Left ventricle myocardium inferior (tissue), 1 donor: ENCODE measurements at places on chromosomes 1 and 21. TPM values are rescaled to one million over a fixed set of nuclear protein-coding genes. Genes with fewer than 3 reads are reported as not detected.

Gene BOLA1
- total RNA-seq = 19.4 TPM

Gene TRIM67
- 0.08 TPM for total RNA-seq

Gene INSRR
- total RNA-seq = 0.41 TPM

Gene RYR2
- total RNA-seq = 783 TPM

Gene GNB1
- total RNA-seq = 158 TPM

Gene ICOSLG
- 4.7 TPM for total RNA-seq

Gene KRTAP19-3
- not detected for total RNA-seq

Gene KCNH1
- not detected for total RNA-seq

Gene SLC44A5
- 0.58 TPM for total RNA-seq

Gene FAM72C
- not detected for total RNA-seq

Gene DNASE2B
- not detected for total RNA-seq

Gene PRAMEF25
- not detected for total RNA-seq

Gene TDRD10
- total RNA-seq = 2.6 TPM

Gene LDLRAD1
- not detected for total RNA-seq

Gene GBP7
- total RNA-seq = 0.11 TPM

Gene CELA2A
- total RNA-seq = not detected

Gene MSH4
- 0.25 TPM for total RNA-seq

Gene LIN28A
- not detected for total RNA-seq

Gene C1orf210
- total RNA-seq = not detected
